ENCODE measurements at places on chromosomes 5 and 9. TPM values are rescaled to one million over a fixed set of nuclear protein-coding genes. Genes with fewer than 3 reads are reported as not detected.

DMRT2 gene
- not detected for total RNA-seq

DNA sequence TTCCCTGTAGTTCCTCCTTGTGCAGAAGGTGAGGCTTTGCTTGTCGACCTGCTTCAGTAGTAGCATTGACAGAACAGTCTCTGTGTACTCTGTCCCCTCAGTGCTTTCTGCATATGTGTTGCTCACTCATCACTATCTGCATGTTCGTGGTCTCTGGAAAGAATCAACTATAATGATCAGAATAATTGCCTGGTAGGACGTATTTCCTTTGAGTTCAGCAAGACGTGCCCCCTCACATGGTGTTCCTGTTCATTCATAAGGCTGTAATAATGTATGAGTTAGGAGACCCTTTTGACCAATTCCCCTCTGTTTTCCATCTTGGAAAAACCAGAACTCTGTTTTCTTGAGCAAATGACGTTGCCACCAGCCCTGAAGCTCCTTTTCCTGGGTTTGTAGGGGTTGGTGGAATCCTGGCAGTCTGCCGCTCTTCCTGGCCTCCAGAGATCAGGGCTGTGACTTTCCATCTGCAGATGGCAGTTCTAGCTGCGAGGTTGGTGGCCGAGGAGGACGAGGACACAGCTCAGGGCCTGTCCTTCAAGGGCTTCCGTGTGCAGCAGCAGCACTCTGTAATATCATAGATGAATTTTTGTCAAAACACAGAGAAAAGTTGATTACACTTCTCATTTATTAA, 61.9 kb downstream of the EXOSC2 start:
- no peak overlapping the region for H3K4me3 ChIP-seq
- H3K27me3 ChIP-seq = no peaks in the 10 kb centered on the region
- no peak for DNase-seq
- H3K4me1 ChIP-seq = no peaks in the 10 kb centered on the region

- peaks cover 67% of the 10 kb centered on the region for H3K27me3 ChIP-seq
- H3K27ac ChIP-seq = no peak overlapping the region
- no peaks in the 10 kb centered on the region for H3K36me3 ChIP-seq
- peak; percentile 49 for DNase-seq
- H3K4me3 ChIP-seq = peak overlapping the region; percentile 89
- H3K4me1 ChIP-seq = 0 out of 2 replicates have a peak, but pooled peaks cover 2% of the 10 kb centered on the region
These were observed 14.7 kb upstream of the LHX2 start for GRCh38 chr9:123996731-123997421.

- no peak overlapping the region for H3K4me3 ChIP-seq
- DNase-seq = no peak
- H3K4me1 ChIP-seq = peaks cover 4% of the 10 kb centered on the region
- H3K27ac ChIP-seq = no peak overlapping the region
- H3K36me3 ChIP-seq = no peaks in the 10 kb centered on the region
These were observed 188.8 kb downstream of the CCDC192 start for GRCh38 chr5:127891942-127892341.

GRCh38 chr9:101629636-101630035, 34.9 kb upstream of the PPP3R2 start:
- H3K4me1 ChIP-seq = 0 out of 2 replicates have a peak, but pooled peaks cover 1% of the 10 kb centered on the region
- no peaks in the 10 kb centered on the region for H3K27me3 ChIP-seq
- H3K36me3 ChIP-seq = no peaks in the 10 kb centered on the region
